Naive thymus-derived CD4-positive, alpha-beta T cell (primary cell): ENCODE measurements at places on chromosomes 6 and 20. TPM values are rescaled to one million over a fixed set of nuclear protein-coding genes. Genes with fewer than 3 reads are reported as not detected.

- no peak overlapping the region for H3K27ac ChIP-seq
- no peaks in the 10 kb centered on the region for H3K4me1 ChIP-seq
- no peak overlapping the region for H3K4me3 ChIP-seq
- H3K36me3 ChIP-seq = no peaks in the 10 kb centered on the region
Measured at GRCh38 chr6:11586536-11586935, 49.0 kb downstream of the TMEM170B start.

DNA sequence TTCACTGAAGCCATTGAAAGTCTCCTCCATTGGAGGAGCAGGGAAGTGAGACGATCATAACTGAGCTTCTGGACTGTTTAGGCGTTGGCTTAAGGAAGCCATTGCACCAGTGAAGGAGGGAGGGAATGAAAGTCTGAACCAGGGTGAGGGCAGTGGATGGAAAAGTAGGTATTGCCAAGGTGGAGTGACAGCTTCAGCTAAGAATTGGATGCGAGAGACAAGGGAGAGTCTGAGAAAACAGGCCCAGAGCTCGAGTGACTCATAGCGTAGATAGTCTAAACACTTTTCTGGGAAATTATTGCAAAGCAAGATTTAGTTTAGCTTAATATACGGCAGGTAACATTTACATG lies 4.5 kb downstream of the DSP start:
- H3K36me3 ChIP-seq = no peaks in the 10 kb centered on the region
- no peaks in the 10 kb centered on the region for H3K4me1 ChIP-seq
- H3K27me3 ChIP-seq = peaks cover 12% of the 10 kb centered on the region
- DNase-seq = no peak
- no peak overlapping the region for H3K27ac ChIP-seq

- no peaks in the 10 kb centered on the region for H3K4me1 ChIP-seq
- no peaks in the 10 kb centered on the region for H3K27me3 ChIP-seq
- H3K27ac ChIP-seq = no peak overlapping the region
- DNase-seq = peak; percentile 13
- no peak overlapping the region for H3K4me3 ChIP-seq
Measured at GRCh38 chr6:6131492-6132109, 124.9 kb upstream of the NRN1 start.

GRCh38 chr20:53800883-53801604 lies 207.4 kb upstream of the ZNF217 start:
- no peaks in the 10 kb centered on the region for H3K27me3 ChIP-seq
- no peak for DNase-seq
- H3K4me1 ChIP-seq = no peaks in the 10 kb centered on the region
- H3K36me3 ChIP-seq = no peaks in the 10 kb centered on the region

- no peak overlapping the region for H3K27ac ChIP-seq
- no peak overlapping the region for H3K4me3 ChIP-seq
- H3K4me1 ChIP-seq = peaks cover 10% of the 10 kb centered on the region
- H3K27me3 ChIP-seq = peaks cover 20% of the 10 kb centered on the region
- no peak for DNase-seq
Measured at GRCh38 chr6:10425176-10425974, 10.5 kb upstream of the TFAP2A start.

DNA sequence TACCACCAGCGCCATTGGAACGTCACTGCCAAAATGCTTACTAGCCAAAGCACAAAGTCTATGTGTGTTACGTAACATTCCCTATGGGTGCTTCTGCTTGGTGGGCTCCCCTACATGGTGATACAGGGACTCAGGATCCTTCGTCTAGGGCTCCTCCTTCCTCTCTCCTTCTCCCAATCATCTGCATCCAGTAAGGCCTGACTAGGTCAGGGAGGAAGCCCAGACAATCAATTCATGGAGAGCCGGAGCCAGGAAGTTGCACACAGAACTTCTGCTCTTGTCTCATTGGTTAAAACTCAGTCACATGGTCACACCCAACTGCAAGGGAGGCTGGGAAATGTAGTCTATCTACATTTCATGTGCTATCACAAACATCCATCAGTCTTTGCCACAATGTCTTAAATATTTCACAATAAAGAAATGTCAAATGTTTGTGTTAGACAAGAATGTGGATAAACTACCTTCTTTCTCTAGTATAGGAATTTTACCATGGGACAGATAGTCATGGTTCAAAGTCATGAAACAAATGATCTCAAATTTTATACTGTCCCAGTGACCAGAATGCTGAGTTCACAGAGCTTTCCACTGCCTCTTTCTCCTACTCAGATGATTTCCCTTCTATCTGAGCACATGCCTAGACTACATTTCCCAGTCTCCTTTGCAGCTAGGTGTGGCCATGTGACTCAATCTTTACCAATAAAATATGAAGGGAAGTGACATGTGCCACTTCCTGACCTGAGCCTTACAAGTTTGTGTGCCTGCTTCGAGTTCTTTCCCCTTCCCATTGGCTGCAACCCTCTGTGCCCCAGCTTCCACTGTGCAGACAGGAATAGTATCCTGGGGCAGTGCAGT lies 9.3 kb upstream of the KCNK15 start:
- H3K27ac ChIP-seq = no peak overlapping the region
- H3K4me3 ChIP-seq = no peak overlapping the region
- H3K36me3 ChIP-seq = no peaks in the 10 kb centered on the region
- H3K27me3 ChIP-seq = no peaks in the 10 kb centered on the region
- DNase-seq = peak; percentile 31

DNA sequence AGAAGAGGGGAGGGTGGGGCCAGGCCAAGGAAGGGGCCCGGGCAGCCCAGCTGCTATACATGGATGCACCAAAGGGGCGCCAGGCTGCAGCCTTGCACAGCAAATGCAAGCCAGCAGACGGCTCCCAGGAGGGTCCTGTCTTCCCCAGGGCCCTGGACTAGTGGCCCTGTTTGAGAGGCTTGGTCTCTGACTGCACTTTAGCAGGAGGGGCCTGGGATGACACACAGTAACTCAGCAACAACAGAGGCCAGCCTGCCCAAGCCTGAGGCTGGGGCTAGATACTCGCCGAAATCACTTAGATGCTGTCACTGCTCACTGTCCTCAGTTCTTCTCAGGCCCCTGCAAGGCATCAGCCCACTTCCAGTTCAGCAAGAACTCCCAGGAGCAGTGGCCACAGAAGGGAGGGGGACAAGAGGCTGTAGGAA lies 73.5 kb downstream of the TRAM2 start:
- H3K36me3 ChIP-seq = no peaks in the 10 kb centered on the region
- no peaks in the 10 kb centered on the region for H3K4me1 ChIP-seq
- H3K27me3 ChIP-seq = no peaks in the 10 kb centered on the region

DNA sequence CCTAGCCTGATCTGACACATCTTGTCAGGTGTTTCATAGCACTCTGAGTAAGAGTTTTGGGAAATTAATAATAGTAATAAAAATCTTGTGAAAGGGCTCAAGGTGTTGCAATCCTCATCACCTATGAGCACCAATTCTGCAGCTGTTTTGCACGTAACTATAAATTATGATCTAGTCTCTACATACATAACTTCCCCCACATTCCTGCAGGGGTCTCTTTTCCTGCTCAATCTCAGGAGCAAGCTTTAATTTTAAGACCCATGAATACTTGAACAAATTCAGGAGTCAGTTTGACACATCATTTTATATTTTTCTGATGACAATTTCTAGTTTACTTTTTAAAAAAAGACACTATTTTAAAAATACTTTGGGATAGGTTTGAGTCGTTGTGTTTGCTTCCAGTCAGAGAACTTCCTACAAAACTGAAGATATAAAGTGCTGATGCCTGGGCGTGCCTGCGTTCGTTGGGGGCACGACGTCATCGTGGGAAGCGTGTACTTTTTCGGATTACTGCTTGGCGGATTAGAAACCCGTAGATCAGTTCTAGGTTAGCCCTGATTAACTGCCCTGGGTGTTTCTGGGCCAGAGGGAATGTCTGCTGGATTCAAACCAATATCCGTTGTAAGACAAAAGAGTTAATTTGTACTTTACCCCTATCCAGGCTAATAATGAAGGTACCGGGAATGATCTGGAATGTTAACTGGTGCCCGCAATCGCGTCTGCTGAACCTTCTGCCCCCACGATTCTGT lies 1.0 kb upstream of the E2F3 start:
- H3K27ac ChIP-seq = peak overlapping the region; percentile 23
- H3K27me3 ChIP-seq = no peaks in the 10 kb centered on the region
- peaks cover 21% of the 10 kb centered on the region for H3K4me1 ChIP-seq

DNA sequence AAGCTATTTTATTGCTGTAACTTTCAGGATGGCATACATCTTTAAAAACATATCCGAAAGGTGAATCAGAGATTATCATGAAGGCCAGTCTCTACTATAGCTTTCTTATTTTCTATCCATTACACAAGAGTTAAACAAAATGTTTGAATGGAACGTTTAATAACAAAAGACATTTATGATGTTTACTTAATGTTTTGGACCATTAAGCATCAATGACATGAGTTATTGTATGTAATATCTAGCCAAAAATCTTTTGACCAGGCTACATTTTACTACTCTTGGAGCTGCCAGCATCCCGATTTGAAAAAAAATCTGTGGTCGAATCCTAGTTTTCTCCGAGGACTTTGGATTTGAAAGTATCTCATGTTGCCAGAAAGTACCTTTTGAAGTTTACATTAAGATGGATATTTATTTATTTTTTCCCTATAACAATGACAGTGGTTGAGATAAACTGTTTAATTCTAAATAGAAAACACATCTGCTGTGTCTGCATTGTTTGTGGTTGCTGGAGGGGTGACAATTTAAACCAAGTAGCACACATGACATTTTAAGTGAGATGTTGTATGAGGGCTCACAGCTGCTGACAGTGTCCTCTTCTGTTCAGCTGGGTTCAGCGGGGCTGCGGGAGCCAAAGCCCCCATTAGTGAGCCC lies 293.7 kb upstream of the TCF21 start:
- no peaks in the 10 kb centered on the region for H3K36me3 ChIP-seq
- no peaks in the 10 kb centered on the region for H3K4me1 ChIP-seq
- no peaks in the 10 kb centered on the region for H3K27me3 ChIP-seq
- H3K27ac ChIP-seq = no peak overlapping the region
- H3K4me3 ChIP-seq = no peak overlapping the region

- no peak for DNase-seq
- H3K4me1 ChIP-seq = no peaks in the 10 kb centered on the region
- H3K36me3 ChIP-seq = no peaks in the 10 kb centered on the region
- no peak overlapping the region for H3K4me3 ChIP-seq
Measured at GRCh38 chr6:104286641-104287040, 573.1 kb downstream of the HACE1 start.

GRCh38 chr6:122374307-122374706 lies 25.1 kb upstream of the HSF2 start:
- no peak overlapping the region for H3K27ac ChIP-seq
- no peaks in the 10 kb centered on the region for H3K27me3 ChIP-seq
- DNase-seq = no peak
- H3K4me1 ChIP-seq = no peaks in the 10 kb centered on the region
- H3K36me3 ChIP-seq = no peaks in the 10 kb centered on the region

DNA sequence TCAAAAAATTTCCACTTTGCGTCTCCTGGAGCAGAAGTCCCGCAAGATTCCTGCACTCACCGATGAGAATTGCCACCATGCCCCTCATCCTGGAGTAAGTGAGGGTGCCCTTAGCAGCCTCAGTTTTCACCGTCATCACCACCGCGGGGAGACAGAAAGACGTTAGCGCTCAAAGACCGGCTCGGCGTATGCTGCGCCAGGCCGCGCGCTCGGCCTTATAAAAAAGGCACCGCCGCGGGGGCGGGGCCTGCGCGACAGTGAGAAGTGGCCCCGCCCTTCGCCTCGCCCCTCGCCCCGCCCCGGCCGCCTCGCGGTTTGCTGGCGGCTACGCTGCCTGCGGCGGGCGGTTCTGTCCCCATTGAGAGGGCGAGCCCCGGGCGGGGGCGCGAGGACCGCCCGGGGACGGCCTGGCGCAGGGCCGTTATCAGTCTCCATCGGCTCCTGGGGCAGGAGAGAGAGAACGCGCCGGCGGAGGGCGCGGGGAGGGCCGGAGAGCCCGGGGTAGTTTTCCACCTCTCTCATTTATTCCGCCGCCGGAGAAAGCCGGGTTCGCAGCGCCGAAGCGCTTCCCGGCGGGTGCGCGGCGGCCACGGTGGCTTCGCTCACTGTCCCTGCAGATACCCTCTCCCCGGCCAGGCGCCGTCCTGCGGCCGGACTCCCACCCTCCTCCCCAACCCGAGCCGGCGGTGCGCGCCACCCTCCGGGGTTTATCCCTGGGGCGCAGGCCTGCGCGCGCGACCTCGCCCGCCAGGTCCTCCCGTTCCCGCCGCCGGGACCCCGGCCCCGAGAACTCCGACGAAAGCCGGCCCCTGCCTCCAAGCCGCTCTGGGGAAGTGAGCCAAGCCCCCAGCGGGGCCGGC lies 122.5 kb upstream of the SLC2A12 start:
- DNase-seq = peak; percentile 92
- H3K4me1 ChIP-seq = peaks cover 51% of the 10 kb centered on the region
- no peaks in the 10 kb centered on the region for H3K27me3 ChIP-seq

DNA sequence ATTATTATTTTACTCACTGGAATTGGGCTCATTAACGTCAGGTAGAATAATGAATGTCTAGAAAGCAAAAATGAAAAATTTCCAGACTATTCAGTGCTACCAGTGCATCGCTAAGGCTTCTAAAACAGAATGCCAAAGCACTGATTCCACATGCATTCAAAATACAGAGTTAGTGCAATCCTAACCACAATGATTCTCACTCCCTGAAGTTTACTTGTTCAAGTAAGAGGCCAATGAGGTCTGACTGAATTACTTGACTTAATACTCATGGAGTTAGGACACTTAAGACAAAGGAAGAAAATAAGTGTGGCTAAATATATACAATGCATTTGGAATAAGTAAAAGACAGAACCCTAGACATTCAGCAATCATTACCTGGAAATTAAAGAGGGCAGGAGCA lies 220.5 kb downstream of the PKHD1 start:
- H3K27ac ChIP-seq = no peak overlapping the region
- H3K4me1 ChIP-seq = no peaks in the 10 kb centered on the region
- no peak overlapping the region for H3K4me3 ChIP-seq
- no peaks in the 10 kb centered on the region for H3K36me3 ChIP-seq
- H3K27me3 ChIP-seq = no peaks in the 10 kb centered on the region

DNA sequence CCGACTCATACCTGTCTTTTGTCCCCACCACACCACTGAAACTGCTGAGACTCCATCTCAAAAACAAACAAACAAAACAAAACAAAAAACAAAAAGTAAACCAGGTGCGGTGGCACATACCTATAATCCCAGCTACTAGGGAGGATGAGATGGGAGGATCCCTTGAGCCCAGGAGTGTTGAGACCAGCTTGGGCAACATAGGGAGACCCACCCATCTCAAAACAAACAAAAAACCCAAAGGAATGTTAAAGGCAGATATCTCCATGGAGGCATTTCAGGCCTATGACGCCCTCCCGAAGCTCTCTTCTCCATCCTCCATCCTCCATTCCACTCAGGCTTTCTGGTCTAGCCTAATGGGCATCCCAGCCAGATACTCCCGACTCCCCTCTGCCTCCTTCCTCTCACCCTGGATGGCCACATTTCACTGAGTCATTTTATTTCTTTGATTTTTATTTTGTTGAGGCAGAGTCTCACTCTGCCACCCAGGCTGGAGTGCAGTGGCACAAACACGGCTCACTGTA lies 3.2 kb upstream of the SLC4A11 start:
- H3K4me3 ChIP-seq = no peak overlapping the region
- no peaks in the 10 kb centered on the region for H3K27me3 ChIP-seq
- H3K4me1 ChIP-seq = no peaks in the 10 kb centered on the region

GRCh38 chr6:75044846-75045245 lies 161.0 kb downstream of the COL12A1 start:
- H3K4me1 ChIP-seq = no peaks in the 10 kb centered on the region
- H3K27me3 ChIP-seq = no peaks in the 10 kb centered on the region
- H3K4me3 ChIP-seq = no peak overlapping the region
- no peaks in the 10 kb centered on the region for H3K36me3 ChIP-seq
- DNase-seq = no peak
- H3K27ac ChIP-seq = no peak overlapping the region

The TSBP1 gene
- not detected for total RNA-seq

The GINS1 gene
- 0.44 TPM for total RNA-seq

The OLIG3 gene
- total RNA-seq = not detected

The DLK2 gene
- 1.6 TPM for total RNA-seq

The LAMA5 gene
- 0.57 TPM for total RNA-seq

The MOXD1 gene
- total RNA-seq = not detected in 2 replicates

The CRISP2 gene
- total RNA-seq = not detected

The SCUBE3 gene
- total RNA-seq = not detected in 2 replicates

The TRIM40 gene
- not detected for total RNA-seq

The NRSN1 gene
- not detected in 2 replicates for total RNA-seq

The NKX2-2 gene
- not detected for total RNA-seq
